Stimulated activated CD8-positive, alpha-beta memory T cell treated with anti-CD3 and anti-CD28 coated beads, Interleukin-7, amount 100 ng/mL, for 1 hour (primary cell): ENCODE measurements at places on chromosomes 11 and 22.

GRCh38 chr11:85589373-85589772 is 37.8 kb downstream of the DLG2 start:
- DNase-seq = no peak

DNA sequence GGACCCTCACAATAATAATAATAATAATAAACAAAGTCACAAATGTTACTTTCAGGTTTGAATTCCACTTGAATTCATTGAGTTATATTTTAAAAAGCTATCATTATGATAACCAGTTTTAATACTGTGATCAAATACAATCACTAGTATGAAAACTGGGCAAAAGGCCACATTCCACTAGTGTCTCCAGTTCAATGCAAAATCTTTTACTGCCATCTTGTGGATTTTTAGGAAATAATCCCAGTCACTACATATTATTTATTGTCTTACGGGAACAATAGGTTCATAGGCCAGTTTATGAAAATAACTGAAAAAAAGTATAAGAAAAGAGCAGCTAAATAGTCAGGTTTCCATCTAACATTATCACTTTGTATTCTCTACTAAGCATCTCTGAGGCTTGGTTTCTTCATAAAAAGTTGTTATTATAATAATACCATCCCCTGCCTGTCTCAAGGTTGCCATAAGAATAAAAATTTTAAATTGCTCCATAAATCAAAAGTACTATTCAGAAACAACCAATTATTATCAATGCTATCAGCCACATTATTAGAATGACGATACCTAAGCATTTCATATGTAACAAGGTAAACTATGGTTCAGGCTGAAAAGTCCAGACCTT is 533.9 kb upstream of the CCDC90B start:
- DNase-seq = no peak

DNA sequence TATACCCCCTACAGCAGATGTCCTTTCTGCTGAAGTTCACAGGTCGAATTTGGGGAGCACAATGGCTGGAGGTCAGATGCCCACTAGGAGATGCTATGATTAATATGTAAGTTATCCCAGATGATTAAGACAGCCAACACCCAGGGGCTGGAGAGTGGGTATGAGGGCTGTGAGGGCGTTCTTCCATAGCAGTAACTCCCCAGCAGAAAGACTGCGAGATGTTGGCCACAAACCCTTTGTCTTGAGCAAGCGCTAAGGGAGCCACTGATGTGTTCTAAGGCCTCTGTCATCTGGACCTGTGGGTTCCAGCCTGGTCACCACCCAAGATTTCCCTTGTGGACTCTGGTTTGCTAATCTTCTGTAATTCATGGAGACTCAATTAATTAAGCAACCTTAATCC is 77.6 kb downstream of the BMAL1 start:
- DNase-seq = no peak

DNA sequence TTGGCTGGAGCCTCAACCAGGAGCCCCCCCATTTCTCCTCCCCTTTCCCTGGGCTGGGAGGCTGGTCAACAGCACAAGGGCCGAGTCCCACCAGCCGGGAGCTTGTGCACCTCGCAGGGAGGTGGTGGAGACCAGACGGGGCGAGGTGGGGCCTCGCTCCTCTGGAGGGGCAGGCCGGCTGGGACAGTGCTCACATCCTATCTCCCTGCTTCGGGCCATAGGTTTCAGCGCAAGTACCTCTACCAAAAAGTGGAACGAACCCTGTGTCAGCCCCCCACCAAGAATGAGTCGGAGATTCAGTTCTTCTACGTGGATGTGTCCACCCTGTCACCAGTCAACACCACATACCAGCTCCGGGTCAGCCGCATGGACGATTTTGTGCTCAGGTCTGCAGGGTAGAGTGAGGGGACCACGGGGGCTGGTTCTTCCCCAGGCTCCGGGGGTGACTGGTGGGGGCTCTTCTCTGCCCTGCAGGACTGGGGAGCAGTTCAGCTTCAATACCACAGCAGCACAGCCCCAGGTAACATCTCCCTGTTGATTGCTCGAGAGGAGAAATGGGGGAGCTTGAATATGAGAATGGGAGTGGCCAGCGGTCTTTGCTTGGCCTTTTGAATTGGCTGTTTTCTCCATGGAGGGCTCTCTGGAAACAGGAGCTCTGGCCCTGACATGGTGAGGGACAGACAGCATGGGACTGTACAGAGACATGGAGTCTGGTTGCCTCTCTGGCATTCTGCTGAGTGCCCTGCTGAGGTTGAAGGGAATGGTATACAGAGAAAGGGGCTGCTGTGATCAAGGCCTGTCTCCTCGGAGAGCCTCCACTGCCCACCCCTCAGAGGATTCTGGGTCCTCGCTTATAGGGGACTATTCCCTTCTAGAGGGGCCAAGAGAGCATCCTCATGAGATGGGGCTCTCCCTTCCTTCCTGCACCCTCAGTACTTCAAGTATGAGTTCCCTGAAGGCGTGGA is 3.3 kb downstream of the SIDT2 start:
- DNase-seq = no peak

- DNase-seq = no peak
Measured at GRCh38 chr11:94183886-94184264, 55.2 kb downstream of the PANX1 start.

DNA sequence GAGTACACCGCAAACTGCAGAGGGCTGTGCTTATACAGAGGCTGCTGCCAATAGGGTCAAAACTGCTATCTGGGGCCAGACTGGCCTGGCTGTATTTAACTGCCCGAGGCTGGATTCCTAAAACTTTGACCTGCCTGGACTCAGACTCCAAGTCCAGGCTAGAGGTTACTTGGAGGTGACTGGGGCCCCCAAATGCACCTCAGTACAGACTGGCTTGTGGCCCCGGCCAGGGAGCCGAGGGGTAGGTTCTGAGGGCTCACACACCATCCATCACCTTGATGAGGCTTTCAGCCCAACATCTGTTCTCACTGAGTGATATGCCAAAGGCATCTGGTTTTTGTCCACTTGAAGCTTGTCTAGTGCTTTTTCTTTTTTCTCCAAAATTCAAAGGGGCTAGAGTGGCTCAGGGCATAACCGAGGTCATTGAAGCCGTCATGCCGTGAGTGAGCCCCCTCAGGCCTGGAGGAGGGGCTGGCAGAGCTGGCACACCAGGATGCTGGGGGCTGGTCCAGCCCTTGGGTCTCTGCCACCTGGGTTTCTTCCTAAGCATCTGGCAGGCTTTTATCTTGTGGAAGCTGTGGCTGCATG is 52.4 kb upstream of the TTLL12 start:
- DNase-seq = no peak

- no peak for DNase-seq
Measured at GRCh38 chr11:40252236-40252635, 1207.2 kb downstream of the LRRC4C start.

DNA sequence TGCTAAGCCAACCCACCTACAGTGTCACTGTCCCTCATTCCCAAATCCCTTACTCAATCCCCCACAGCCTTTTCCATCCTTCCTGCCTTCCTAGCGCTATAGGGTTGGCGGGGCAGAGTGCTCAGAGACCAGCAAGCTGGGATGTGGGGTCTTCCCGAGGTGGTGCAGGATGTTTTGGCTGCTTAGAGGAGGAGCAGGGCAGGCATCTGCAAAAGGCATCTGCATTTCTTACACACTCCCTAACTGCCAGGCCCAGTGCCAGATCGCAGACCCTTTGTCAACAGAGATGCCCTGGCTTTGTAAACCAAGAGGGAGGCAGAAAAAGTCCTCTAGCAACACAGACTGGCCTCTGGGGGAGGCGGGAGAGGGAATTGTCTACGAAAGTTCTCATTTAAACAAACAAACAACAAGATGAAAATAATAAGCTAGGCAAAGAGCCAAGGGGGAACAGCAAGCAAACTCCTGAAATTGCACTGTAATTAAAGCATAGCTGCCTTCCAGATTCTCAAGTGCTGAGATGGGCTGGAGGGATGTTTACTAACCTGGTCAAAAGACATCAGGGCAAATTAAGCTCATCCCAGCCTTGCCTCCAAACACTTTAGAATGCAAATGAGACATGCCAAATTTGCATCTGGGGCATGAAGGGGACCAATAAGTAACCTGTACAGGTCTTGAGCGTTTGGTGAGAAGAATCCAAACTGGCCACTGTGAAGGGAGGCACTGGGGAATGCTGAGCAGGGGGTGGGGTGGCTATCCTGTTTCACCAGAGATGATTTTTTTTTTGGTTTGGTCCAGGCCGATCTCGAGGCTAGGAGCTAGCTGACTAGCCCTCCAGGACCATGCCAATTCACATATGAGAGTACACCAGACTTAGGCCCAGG is 38.1 kb upstream of the ADA2 start:
- DNase-seq = no peak

DNA sequence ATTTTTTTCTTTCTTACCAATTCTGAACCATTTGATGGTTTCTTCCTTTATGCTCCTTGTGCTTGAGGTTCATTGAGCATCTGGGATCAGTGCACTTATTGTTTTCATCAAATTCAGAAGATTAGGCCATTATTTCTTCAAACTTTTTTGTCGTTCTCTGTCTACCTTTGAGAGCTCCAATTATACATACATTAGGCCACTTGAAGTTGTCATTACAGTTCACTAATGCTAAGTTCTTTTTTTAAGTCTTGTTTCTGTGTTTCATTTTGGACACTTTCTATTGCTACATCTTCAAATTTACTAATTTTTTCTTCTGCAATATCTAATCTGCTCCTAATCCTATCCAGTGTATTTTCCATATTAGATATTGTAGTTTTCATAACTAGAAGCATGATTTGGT is 40.8 kb downstream of the CDPF1 start:
- DNase-seq = no peak

- no peak for DNase-seq
Measured at GRCh38 chr22:40128989-40129388, 48.7 kb upstream of the TNRC6B start.

DNA sequence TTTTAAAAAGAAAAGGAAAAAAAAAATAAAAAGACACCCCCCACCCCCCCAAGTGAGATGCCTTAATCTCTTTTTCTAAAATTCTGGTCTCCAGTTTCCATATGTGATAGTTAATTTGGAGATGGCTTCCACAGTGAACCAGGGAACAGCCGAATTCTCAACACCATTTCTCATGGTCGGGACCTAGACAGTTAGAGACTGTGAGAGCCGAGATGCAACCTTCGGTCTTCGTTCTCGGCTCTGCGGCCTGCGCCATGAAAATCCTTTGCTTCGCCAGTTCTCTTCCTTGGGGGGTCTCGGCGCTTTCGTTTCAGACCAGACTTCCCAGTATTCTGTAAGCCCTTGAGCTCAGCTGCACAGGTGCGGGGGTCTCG is 723 bp downstream of the CACNG2 start:
- no peak for DNase-seq

DNA sequence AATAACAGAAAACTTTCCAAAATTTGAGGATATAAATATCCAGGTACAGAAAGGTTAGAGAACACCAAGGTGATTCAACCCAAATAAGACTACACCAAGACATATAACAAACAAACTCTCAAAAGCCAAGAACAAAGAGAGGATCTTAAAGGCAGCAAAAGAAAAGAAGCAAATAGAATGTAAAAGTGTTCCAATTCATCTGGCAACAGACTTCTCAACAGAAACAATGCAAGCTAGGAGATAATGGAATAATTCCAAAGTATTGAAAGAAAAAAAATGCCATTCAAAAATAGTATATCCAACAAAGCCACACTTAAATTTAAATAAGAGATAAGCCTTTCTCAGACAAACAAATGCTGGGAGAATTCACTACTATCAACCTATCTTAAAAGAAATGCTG is 153.0 kb upstream of the FAT3 start:
- DNase-seq = no peak

DNA sequence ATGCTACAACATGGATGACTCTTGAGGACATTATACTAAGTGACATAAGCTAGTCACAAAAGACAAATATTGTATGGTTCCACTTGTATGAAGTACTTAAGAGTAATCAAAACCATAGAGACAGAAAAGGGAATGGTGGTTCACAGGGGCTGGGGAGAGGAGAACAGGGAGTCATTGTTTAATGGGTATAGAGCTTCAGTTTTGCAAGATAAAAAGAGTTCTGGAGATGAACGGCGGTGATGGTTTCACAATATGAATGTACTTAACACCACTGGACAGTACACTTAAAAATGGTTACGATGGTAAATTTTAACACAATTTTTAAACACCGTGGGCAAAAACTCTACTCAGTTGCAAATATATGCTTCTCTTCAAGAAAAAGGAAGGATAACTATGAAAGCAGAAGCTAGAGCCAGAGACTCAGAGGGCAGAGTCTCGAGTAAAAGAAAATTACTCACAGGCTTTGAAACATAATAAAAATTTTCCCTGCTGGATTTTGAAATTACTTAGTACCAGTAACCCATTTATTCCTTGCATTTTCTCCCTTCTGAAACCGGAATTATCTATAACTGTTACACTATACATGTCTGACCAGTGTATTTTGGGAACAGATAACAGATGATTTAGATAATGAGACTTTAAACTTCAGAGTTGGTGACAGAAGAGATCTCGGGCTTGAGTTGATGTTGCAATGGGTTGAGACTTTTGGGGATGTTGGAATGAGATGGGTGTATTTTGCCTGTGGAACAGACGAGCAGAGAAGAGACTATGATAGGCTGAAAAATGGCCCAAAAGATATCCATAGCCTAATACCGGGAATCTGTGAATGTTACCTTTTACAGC is 15.0 kb downstream of the MRTFA start:
- no peak for DNase-seq

- DNase-seq = no peak
Measured at GRCh38 chr11:1877211-1878136, 14.2 kb downstream of the PRR33 start.

- DNase-seq = no peak
Measured at GRCh38 chr11:27700351-27701301, at the start of gene BDNF. Gene BDNF, minus strand, starts transcription at chr11:27700455. Its CDS starts 41,891 bp downstream, at chr11:27658564.

DNA sequence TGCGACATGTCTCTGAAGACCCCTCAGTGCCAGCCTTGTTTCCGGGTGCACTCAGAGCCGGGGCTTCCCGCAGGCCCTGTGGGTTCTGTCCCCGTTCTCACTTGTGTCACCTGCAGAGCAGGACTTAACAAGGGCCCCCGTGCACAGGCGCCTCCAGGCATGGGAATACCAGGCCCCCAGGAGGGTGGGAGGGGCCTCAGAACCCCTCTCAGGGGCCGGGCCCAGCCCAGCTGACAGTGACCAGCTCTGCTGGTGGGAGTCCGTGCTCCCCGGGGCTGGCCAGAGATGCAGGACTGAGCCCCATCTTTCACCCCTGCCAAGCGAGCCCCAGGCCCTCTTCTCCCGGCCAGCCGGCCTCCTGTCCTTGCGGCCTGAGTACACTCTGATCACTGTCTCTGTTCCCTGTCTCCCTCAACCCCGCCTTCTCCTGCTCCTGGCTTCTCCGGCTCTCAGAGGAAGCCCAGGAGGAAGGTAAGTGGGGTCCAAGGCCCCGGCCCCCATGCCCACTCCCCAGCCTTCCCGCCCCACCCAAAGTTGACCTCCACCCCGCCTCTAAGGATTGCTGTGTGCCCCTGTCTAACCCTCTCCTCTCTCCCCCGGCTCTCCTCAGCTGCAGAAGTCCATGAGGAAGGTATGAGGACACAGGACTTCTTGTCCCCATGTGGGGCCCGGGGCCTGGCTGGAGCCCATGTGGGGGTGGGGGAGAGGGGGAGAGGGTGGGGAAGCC is 5.3 kb downstream of the TNNT3 start:
- no peak for DNase-seq

DNA sequence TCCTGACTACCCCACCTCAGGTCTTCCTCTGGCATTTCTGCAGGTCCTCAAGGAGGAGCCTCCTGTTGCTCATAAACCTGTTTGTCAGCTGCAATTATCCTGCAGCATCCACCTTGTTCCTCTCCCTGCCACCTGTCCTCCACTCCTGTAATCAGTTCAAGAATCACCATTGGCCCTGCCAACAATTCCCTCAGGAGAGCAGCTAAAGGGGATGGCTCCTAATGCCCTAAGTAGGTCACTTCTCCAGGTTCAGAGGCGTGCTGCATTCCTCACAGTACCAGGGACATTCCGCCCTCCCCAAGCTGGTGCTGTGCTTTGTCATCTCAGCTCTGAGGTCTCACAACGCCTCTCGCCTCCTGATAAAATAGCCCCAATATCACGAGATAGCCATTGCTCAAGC is 2.1 kb downstream of the CLDN25 start:
- no peak for DNase-seq
